ENCODE measurements at places on chromosomes 1 and 21. TPM values are rescaled to one million over a fixed set of nuclear protein-coding genes. Genes with fewer than 3 reads are reported as not detected.

The ILDR2 gene
- total RNA-seq: 5.1 TPM

DNA sequence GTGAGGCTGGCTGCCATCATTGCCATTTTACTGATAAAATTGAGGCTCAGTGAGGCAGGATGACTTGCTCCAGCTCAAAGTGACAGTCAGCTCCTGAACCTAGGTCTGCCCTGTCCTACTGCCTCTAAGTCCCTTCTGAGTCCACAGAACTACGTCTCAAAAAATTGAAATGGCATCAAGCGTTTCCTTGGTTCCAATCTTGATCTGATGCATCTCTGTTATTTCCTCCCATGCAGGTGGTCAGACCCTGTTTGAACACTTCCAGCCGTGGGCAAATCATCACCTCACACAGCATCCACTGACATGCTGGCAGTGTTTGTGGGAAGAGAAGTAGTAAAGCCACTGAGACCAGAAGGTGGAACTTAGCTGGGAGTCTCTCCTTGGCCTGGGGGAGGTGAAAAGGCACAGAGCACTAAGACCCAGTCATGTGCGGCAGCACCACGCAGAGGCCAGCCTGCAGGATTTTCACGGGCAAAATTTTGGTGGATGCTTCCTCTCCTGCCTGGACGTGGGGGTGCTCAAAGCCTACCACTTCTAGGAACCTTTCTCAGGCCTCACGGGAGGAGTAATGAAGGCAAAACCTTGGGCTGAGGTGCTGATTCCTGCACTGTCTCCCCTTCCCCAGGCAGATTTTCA lies 7.8 kb upstream of the CPLANE2 start:
- H3K27me3 ChIP-seq: no peaks in the 10 kb centered on the region
- no peaks in the 10 kb centered on the region for H3K36me3 ChIP-seq
- no peak overlapping the region for H3K27ac ChIP-seq
- H3K4me3 ChIP-seq: no peak overlapping the region
- peaks cover 28% of the 10 kb centered on the region for H3K4me1 ChIP-seq

GRCh38 chr1:115949156-115949555 lies 27.2 kb upstream of the SLC22A15 start:
- no peaks in the 10 kb centered on the region for H3K36me3 ChIP-seq
- no peaks in the 10 kb centered on the region for H3K27me3 ChIP-seq
- H3K4me3 ChIP-seq: no peak overlapping the region
- H3K4me1 ChIP-seq: no peaks in the 10 kb centered on the region
- DNase-seq: no peak
- H3K27ac ChIP-seq: no peak overlapping the region

DNA sequence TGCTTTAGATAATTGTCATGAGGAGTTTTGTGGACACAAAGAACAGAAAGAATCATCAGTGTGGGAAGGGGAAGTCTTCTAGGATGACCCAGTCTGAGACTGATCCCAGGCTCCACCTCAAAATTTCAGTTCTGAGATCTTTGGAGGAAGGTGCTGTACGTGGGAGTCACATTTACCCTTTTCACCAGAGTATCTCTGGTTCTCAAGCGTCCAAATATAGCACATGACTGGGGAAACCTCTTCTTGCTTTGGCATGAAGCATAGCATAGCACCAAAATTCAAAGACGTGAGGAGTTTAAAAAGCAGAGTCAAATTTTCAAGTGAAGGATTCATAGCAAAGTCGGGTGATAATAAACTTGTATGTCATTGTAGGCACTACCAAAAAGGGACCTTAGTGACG lies 96.5 kb downstream of the LRRC53 start:
- no peaks in the 10 kb centered on the region for H3K4me1 ChIP-seq
- no peak overlapping the region for H3K27ac ChIP-seq
- H3K4me3 ChIP-seq: no peak overlapping the region
- H3K36me3 ChIP-seq: no peaks in the 10 kb centered on the region

The ZBTB8OS gene
- total RNA-seq: 24.3 TPM

- H3K27me3 ChIP-seq: no peaks in the 10 kb centered on the region
- H3K36me3 ChIP-seq: no peaks in the 10 kb centered on the region
- no peak overlapping the region for H3K27ac ChIP-seq
- H3K4me3 ChIP-seq: no peak overlapping the region
Observed at GRCh38 chr1:34363915-34364314, 187.2 kb downstream of the C1orf94 start.

GRCh38 chr1:53644496-53644895 lies 94.5 kb downstream of the GLIS1 start:
- H3K4me1 ChIP-seq: no peaks in the 10 kb centered on the region
- H3K27me3 ChIP-seq: no peaks in the 10 kb centered on the region
- no peaks in the 10 kb centered on the region for H3K36me3 ChIP-seq
- H3K4me3 ChIP-seq: no peak overlapping the region

The CYP4A22 gene
- total RNA-seq: 0.84 TPM

The NEK2 gene
- 1.8 TPM for total RNA-seq

The FAM72D gene
- total RNA-seq: 0.21 TPM

The LIPI gene
- total RNA-seq: not detected

DNA sequence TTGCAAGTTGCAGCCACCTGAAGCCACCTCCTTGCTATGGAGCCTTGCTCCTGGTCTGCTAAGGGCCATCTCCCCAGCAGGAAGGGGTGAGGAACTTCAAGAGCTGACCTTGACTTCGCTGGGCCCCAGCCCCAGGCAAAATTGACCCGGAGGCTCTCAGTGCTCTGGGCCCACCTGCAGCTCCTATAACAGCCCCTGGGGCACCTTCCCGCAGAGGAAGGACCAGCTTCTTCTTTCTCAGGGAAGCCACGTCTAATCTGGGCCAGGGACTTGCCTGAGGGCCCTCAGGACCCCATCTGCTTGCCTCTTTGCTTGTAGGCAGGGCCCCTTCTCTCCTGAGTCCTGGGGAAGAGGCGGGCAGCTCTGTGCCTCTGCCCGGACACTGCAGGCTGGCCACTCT lies 30.9 kb upstream of the GNPAT start:
- no peak overlapping the region for H3K27ac ChIP-seq
- DNase-seq: no peak
- H3K4me1 ChIP-seq: peaks cover 8% of the 10 kb centered on the region
- H3K36me3 ChIP-seq: no peaks in the 10 kb centered on the region

DNA sequence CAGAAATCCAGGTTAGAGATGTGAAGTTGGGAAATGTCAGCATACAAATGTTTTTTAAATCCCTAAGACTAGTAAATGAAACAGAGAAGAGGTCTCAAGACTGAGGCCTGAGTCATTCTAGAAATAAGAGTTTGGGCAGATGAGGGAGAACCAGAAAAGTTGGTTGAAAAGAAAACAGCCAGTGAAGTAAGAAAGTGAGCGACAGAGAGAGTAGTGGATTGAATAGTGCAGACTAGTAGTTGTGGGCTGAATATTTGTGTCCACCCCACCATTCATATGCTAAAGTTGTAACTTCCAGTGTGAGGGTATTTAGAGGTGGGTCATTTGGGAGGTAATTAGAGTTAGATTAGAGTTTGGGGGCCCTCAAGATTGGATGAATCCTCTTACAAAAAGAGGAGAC lies 889.2 kb downstream of the TTLL7 start:
- DNase-seq: no peak
- H3K36me3 ChIP-seq: no peaks in the 10 kb centered on the region
- no peaks in the 10 kb centered on the region for H3K4me1 ChIP-seq
- no peaks in the 10 kb centered on the region for H3K27me3 ChIP-seq
- H3K27ac ChIP-seq: no peak overlapping the region
- H3K4me3 ChIP-seq: no peak overlapping the region

- H3K27me3 ChIP-seq: no peaks in the 10 kb centered on the region
- peaks cover 19% of the 10 kb centered on the region for H3K36me3 ChIP-seq
- no peak overlapping the region for H3K27ac ChIP-seq
- H3K4me1 ChIP-seq: no peaks in the 10 kb centered on the region
Observed at GRCh38 chr1:28027660-28028059, 60.8 kb downstream of the EYA3 start.

GRCh38 chr1:21655748-21656147 lies 13.4 kb downstream of the RAP1GAP start:
- H3K27me3 ChIP-seq: peaks cover 16% of the 10 kb centered on the region
- H3K27ac ChIP-seq: peak overlapping the region; percentile 67
- H3K4me3 ChIP-seq: no peak overlapping the region
- DNase-seq: no peak
- no peaks in the 10 kb centered on the region for H3K36me3 ChIP-seq
